Esophagus squamous epithelium (tissue), 5 donors: ENCODE measurements at places on chromosomes 6 and 20.

DNA sequence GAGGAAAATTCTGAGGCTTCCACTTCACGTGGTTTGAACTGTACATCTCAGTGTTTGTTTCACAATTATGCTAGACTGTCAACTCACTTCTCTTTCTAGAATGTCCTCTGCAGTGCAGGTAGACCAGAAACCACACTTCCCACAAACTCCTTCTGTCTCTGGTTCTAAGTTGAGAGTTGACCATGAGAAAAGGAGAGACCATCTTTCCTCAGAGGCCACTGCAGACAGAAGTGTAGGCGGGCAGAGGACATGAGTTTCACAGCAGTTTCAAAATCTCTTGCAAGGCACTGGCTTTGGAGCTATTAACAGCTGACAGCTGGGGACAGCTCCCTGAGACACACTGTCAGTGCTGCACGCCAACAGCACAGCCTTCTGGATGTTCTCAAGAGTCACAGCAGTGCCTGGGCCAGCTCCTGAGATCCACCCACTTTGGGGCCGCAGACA lies 55.4 kb upstream of the MOXD1 start:
- DNase-seq = no peak

- no peak for DNase-seq
Observed at GRCh38 chr6:143400258-143401067, 50.0 kb downstream of the ADAT2 start.

DNA sequence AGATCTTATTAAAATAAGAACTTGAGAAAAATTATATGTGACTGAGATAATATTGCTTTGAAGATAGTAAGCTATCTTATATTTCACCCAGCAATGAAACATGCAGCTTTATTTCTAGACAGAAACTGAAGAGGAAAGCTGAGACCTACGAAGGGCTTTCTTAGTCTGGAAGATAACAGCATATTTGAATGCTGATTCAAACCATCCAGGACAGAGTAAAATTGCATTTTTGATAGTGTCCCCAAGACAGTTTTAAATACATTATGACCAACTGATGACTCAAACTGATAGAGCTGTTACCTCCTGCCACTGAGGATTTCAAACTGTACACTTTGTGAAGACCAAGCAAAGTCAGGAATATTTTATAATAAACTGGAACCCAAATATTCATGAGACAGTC lies 409.6 kb downstream of the GRIK2 start:
- no peak for DNase-seq

GRCh38 chr20:22213271-22213670 lies 371.1 kb downstream of the FOXA2 start:
- DNase-seq = no peak

DNA sequence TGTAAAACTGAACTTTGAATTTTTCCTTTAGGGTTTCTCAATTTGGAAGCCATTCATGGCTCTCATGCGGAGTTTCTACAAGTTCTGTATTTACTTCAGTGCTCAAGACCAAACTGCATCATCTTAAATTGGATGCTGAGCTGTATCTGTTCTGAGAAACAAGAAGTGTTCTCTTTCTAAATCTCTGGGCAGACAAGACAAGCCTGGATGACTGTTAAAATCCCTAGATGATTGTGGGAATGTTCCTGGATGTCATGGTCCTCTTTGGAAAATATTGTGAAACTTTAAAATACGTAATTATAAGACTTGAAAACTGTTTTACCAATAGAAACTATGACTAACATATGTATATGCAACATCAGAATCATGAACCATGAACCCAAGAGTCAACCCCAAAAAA lies 6.2 kb upstream of the GCM1 start:
- DNase-seq = no peak

DNA sequence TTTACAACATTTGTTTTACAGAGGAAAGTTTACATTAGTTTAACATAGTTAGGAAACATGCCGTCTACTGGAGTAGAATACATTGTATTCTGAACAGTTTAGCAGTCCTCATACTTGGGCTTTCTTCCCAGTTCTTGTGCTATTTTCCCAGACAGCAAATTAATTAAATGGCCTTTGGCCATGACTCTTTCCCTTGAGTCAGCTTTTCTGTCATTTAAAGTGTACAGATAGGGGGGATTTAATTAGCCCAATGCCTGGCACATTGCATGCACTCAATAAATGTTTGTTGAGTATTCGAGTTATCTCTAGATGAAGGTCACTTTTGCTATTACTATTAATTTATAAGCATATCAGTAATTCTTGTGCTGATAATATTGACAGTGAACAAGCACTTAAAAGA lies 1.6 kb downstream of the TMEM244 start:
- DNase-seq = no peak

DNA sequence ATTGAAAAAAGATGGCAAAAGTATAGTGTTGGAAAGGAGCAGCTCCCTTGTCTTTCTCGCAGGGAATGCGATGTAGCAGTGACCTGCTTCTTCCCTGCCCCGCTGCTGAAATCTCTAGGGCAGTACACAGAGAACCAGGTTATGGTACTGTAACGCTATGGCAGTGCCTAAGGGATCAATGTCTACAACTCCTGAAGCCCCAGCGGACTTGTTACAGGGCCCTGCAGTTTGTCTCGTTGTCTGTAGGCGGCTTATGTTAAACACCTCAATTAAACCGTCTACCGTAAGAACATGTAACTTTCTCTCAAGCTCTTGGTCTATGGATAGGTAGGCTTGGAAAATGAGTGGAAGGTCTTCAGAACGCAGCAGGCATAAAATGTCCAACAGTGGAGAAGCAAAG lies 44.8 kb upstream of the SLC17A4 start:
- DNase-seq = no peak
